GM12865 (cell line): ENCODE measurements at places on chromosomes 3 and 15.
A peak's percentile ranks its signal among the peaks of the same experiment; 100 is the strongest.

- no peak for DNase-seq
Measured at GRCh38 chr3:12986031-12986430, 87.2 kb downstream of the IQSEC1 start.

DNA sequence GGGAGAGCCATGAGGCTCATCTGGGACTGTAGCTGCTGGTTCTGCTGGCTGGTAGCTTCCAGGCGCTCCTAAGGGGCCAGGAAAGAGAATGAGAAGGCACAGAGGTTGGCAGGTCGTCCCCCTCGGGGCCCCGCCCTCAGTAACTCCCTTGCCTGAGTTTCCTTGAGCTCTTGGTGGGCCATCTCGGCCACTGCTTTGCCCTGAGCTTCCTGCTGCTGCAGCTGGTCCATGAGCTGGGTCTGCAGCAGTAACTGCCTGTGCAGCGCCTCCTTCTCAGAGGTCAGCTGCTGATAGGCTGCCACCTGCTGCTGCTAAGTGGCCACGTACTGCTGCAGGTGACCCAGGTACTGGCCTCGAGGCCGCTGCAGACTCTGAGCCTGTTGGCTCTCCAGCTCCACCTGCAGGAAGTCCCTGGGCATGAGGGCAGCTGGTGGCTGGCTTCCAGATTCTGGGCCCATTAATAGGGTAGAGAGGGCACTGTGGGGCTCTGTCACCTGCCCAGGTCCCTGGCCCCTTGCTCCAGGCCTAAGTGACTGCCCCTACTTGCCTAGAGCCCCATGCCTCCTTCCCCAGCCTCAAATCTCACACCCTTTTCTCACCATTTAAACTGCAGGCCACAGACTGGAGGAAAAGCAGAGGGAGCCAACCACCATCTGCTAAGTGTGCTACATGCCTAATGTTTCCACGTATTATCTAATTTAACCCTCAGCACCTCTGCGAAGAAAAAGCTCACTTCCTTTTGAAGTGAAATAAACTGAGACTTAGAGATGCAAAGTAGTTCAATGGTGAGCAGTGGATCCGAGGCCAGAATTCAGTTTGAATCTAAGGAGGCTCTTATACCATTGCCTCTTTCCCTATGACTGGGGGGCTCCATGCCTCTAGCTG lies 10.8 kb upstream of the VPS33B start:
- DNase-seq: peak; percentile 66

GRCh38 chr3:129025108-129025507 lies 24.0 kb downstream of the EFCC1 start:
- DNase-seq: no peak

GRCh38 chr3:8996681-8997121 lies 33.4 kb upstream of the RAD18 start:
- DNase-seq: no peak

GRCh38 chr3:20406611-20407011 lies 220.6 kb upstream of the SGO1 start:
- DNase-seq: no peak
